ENCODE measurements at places on chromosomes 2 and 18.

GRCh38 chr2:74429487-74430451, 8.2 kb downstream of the WDR54 start:
- no peak for DNase-seq

GRCh38 chr2:12251749-12252148, 465.0 kb upstream of the TRIB2 start:
- DNase-seq = no peak

DNA sequence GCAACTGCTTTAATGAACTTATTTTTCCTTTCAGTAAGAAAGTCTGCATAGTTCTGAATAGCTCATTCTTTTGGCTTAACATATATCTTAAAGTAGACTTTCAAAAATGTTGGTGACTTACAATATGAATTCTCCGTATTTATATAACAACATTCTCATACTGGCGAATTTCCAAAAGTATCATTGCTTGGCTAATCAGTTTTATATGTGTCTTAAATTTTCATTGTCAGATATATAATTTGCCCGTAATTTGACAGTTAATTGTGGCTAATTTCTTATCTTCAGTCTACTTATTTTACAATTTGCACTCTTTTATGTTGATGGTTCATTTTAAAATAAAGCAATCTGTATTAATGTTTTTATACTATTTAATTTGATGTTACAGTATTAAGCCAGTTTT, 144.9 kb downstream of the ATP9B start:
- DNase-seq = no peak

GRCh38 chr2:45980161-45980865, 316.9 kb upstream of the EPAS1 start:
- DNase-seq = no peak

DNA sequence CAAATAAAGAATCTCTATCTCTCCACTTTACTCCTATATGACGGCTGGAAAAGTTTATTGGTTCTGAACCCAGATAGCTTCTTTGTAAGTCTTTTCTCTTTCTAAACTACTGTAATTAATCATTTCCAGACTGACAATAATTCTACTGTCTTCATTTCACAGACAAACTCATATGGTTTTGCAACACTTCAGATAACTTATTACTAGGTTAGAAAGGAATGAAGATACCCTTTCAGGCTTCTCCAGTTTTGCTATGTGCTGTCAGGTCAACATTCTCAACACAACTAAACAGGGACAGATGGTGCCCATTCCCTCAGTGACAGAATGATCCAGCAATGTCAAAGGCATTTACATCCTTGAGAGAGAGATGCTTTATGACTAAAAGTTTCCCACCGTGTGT, 198.5 kb upstream of the ITGA4 start:
- no peak for DNase-seq

DNA sequence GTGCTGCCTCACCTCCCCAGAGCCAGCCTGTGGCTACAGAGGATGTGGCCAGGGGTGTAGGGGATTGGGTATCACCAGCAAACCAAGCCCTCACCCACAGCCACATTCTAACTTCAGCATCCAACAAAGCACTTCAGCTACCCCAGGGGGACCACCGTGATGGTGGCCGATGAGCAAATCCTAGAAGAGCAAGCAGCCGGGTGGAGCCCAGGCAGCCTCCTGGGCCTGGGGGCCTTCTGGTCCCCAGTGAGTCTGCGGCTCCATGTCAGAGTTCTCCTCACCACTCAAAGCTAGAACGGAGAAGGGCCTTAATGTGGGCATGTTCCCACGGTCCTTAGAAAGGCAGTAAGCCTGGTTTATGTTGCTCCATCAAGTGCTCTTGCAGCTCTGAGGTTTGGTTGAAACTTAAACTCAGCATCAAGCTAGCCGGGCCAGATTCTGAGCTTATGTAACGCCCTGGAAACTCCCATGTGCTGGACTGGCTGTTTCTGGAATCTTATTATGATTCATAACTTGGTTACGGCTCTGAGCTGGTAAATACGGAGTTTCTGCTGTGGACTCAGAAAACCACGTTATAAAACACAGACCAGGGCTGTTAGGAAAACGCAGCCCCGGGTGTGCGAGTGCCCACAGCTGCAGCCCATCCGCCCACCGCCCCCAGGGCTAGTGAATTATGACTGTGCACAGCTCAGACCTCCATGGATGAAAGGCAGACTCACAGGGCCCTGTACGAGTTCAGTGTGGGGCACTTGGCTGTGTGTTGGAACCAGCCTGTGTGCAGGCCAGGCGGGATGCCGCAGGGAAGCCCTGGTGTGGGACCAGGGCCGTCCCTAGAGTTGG, 99.8 kb downstream of the SEPTIN10 start:
- no peak for DNase-seq

- DNase-seq = no peak
Measured at GRCh38 chr2:201928363-201928762, 105.3 kb upstream of the FZD7 start.

- DNase-seq = no peak
Measured at GRCh38 chr2:174965992-174966744, 39.0 kb downstream of the CHN1 start.

GRCh38 chr18:35121531-35121930, 80.3 kb downstream of the MAPRE2 start:
- DNase-seq = no peak

GRCh38 chr2:134218930-134219658, 34.8 kb upstream of the MGAT5 start:
- no peak for DNase-seq

Data from GM12891 (cell line).